Choroid plexus epithelial cell (primary cell): ENCODE measurements at places on chromosomes 4 and X.
A peak's percentile ranks its signal among the peaks of the same experiment; 100 is the strongest.

GRCh38 chr4:152606753-152607152 is 70.9 kb upstream of the FBXW7 start:
- no peak for DNase-seq

DNA sequence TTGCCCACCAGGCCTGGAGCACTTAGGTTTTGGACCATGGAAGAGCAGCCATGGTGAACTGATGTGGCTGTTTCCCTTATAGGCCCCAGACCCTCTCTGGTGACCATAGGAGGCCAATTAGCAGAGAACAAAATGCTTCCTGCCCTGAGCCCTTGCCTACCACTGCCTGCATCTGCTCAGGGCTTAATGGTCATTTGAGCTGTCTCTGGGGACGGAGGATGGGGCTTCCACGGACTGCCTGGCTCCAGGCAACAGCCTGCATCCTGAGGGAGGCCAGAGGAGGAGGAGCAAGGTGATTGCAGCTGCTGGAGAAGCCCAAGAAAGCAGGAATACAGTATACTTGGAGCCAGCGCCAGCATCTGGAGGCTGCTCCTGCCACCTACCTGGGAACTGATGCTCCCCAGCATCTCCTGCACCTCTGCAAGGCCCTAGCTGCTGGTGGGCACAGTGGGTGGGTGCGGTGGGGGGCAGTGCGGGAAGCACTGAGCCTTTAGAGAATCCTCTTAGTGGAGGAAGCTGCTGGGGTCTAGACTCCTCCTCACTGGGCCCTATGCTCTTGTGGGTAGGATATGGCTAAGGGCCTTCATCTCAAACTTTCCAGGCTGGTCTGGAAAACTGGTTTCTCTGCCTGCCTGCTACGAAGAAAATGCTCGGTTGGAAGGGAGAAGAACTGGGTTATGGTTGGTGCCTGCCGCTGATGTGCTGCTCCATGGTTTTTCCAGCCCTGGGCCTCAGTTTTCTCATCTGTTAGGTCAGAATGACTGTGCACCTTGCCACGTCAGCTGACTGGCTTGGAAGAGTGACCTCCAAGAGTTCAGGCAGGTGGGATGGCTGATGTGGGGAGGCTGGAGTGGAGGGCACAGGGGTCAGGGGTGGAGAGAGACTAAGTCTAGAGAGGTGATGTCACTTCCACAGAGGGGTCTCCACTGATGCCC is 158.8 kb upstream of the PJA1 start:
- DNase-seq, result no peak

DNA sequence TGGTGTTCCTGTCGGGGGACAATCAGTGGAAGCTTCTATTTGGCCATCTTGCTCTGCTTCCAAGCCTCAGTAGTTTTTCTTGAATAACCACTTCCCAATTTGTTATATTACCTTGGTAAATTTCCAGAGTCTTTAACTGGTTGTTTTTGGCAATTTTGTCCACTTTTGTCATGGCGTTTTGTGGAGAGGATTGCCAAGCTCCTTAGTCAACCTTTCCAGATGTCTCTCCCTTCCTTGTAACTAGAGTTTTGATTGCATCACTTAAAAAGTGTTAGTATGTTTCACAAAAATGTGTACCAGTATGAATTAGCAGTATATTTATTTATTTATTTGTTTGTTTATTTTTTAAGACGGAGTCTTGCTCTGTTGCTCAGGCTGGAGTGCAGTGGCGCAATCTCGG is 15.8 kb upstream of the UXT start:
- no peak for DNase-seq

- DNase-seq, result no peak
Measured at GRCh38 chrX:16310326-16310725, 143.0 kb downstream of the MAGEB17 start.

- DNase-seq, result peak; percentile 50
Measured at GRCh38 chr4:149555146-149555545, 260.5 kb downstream of the IQCM start.

DNA sequence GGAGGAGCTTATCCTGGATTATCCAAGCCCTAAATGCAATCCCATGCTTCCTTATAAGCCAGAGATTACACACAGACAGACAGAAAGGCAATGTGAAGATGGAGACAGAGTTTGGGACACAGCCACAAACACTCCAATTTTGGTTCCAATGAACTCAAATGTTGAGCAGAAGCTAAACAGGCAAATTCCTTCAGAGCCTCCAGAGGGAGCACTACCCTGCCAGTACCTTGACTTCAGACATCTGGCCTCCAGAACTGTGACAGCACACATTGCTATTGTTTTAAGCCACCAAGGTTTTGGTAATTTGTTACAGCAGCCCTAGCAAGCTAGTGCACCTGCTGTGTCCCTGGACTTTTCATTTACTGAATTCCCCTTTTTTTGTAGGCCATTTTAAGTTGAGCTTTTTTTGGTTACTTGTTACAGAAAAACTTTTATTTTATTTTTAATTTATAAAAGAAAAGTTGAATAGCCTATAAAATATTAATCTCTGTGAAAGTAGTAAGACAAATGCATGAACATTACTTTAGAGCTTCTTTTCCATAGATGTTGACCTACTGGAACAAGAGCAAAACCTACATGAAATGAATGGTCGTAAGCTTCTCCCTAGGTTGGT is 33.4 kb upstream of the SRD5A3 start:
- peak; percentile 78 for DNase-seq

DNA sequence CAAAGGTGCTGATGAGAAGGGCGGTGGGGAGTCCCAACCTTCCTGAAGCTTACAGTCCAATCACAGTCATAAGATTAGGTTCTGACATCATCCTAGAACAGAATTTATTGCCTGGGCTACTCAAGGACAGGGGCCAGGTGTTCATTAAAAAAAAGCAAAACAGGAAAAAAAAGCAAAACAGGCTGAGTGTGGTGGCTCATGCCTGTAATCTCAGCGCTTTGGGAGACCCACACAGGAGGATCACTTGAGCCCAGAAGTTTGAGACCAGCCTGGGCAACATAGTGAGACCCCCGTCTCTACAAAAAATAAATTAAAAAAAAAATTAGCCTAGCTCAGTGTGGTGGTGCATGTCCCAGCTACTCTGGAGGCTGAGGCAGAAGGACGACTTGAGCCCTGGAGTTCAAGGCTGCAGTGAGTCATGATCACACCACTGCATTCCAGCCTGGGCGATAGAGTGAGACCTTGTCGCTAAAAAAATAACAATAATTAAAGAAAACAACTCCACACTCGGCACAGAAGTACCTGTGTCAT is 3.0 kb downstream of the RAB9A start:
- peak; percentile 20 for DNase-seq

- DNase-seq, result peak; percentile 11
Measured at GRCh38 chr4:87716371-87717265, 66.5 kb downstream of the DMP1 start.

DNA sequence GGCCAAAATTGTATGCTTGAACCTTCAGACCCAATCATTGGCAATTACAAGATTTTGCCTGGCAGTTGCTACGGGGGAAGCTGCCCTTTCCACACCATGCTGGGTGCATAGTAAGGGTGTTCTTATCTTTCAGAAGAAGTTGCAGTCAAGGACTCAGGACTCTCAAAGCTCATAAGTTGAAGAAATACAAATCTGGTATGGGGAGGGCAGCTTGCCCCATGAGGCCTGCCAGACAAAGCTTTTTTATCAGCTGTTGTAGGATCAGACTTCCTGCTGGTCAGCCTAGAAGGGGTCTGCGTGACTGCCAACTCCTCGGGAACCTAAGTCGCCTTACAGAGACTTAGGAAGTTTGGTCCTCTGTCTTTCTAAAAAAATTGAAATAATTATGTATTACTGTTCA is 174.9 kb upstream of the TECRL start:
- peak; percentile 1 for DNase-seq

- DNase-seq, result peak; percentile 84
Measured at GRCh38 chr4:74056858-74057562, 18.5 kb upstream of the CXCL3 start.

DNA sequence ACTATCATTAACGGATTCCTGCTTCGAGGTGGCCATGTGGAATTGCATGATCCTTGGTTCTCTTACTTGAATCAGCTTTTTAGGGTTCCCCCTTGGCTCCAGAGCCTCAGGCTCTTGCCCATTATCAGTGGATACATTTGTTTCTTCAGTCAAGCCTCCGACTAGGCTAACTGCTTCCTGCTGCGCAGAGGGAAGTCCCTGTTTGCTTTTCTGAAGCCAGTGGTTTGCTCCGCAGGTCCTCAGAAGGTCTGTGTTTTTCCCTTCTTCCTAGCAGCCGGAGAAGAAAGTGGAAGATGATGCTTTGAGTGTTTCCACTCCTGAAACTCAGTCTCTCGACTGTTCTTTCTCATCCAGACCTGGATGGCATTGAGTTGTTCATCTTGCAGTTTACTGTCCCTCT is 20.6 kb downstream of the SRD5A3 start:
- peak; percentile 82 for DNase-seq

DNA sequence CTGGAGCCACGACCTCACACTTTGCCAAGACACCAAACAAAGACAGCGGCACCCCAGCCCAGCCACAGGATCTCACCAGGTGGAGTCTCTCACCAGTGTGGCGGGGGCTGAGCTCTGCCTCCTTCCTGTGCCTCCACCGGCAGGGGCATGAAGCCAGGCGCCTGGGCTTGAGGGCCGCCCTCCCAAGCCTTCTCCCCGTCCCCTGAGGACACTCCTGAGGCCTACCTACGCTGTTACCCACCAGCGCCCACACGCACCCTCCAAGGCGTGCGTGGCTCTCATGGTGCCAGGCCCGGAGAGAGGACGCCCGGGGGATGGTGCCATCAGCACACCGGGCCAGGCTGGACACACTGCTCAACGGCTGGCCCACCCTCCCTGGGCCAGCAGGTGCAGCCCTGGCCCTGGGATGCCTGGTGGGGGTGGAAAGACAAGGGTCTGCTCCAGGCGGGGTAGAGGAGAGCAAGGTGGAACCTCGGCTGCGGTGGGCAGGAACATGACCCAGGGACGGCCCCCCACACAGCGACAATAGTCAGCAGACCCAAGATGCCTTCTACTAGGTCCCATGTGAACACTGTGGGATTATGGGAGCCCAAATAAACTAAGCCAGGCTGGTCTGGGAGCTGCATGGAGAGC is 22.1 kb downstream of the NELFA start:
- no peak for DNase-seq

GRCh38 chrX:151977923-151978322 is 3.4 kb upstream of the GABRE start:
- no peak for DNase-seq

DNA sequence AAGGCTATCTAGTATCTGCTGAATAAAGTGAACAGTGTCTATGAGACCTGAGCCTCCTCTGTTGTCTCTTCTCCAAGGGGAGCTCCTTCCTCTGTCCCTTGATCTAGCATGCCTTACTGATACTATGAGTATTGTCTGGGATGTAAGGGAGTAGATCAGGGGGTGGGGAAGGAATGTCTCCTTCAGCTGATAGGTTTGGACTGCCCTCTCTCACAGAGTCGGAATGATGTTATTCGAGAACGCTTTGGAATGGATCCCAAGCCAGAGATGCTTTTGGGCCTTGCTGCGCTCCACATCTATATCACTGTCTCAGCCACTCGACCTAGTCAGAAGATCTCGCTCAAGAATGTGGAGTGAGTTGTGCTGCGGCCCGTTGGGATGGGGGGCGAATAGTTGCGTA is 68.3 kb upstream of the PRPS1 start:
- DNase-seq, result no peak

GRCh38 chrX:71053217-71053621 is 14.9 kb downstream of the SNX12 start:
- DNase-seq, result peak; percentile 79

- DNase-seq, result no peak
Measured at GRCh38 chr4:90990284-90990683, 863.1 kb downstream of the CCSER1 start.

- DNase-seq, result no peak
Measured at GRCh38 chr4:71050809-71051208, 57.4 kb downstream of the DCK start.
